Posterior cingulate gyrus (tissue), 11 donors: ENCODE measurements at places on chromosomes 2 and 18.

DNA sequence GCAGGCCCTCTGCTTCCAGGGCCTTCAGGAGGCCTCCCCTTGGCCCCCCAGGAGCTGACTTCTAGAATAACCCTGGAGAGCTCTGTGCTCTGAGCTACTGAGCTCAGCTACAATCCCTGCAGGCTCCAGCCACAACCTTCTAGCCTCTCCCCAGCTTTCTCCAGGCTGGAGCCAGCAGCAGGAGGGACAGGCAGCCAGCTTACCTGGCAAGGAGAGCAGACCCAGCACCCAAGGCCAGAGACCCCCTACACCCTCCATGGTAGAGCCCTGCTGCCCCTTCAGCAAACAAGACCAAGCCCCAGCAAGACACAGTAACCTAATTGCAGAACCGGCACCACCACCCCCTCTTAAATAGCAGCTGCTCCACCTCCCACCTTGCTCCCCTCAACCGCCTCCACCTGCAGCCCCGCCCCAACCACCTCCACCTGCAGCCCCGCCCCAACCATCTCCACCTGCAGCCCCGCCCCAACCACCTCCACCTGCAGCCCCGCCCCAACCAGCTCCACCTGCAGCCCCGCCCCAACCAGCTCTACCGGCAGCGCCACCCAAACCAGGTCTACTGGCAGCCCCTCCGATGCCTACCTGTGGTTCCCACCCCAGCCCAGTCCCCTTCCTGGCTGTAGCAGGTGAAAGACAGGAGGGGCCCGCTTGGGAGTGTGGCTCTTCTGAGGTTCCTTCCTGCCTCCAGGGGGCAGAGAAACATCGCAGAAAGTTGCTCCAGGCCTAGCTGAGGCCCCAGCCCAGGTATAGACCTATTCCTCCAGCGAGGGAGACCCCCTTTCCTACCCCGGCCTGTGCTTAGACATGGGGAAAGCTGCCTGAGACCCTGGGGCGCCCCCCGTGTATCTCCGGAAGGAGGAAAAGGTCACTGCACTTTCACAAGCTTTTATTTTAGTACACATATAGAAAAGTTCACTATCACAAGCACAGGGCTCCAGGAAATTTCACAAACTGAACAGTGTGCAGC lies at the start of gene ASTL:
ASTL (minus strand) TSS at position 324 of the 967 bp plus-strand sequence; CDS start at position 258, 66 bp downstream.
- DNase-seq = peak; percentile 90

DNA sequence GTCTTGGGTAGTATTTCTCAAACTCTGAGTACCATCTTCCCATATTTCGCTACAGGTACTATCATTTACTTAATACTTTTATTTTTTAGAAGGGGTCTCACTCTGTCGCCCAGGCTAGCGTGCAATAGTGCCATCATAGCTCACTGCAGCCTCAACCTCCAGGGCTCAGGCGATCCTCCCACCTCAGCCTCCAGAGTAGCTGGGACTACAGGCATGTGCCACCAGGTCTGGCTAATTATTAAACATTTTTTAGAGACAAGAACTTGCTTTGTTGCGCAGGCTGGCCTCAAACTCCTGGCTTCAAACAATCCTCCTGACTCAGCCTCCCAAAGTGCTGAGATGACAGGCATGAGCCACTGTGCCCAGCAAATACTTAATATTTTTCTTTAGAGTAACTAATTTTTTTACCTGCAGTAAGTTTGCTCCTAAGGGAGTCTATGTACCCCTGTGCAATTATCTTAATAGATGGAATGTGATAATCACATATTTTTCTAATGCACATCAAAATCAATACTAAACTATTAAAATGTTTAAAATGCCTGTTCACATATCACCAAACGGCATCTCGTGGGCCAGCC lies 100.6 kb upstream of the ST3GAL5 start:
- no peak for DNase-seq

GRCh38 chr18:55073834-55074233 lies 114.6 kb upstream of the CCDC68 start:
- DNase-seq = no peak

DNA sequence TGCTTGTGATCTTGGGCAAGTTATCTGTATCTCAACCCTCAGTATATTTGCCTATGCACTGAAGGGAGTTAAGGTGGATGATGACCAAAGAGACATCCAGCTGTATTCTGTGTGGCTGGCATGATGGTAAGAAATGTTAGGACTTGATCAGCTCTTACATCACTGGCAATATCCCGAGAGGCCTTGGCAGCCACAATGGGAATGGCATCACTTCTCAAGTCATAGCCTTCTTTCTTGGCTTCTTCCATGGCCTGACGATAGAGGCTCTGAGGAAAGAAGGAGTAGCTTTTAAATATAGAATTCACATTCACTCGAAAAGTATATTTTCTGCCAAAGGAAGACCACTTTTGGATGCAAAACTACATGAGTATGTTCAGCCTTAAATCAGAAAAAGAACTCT lies 113.5 kb downstream of the NEB start:
- DNase-seq = no peak

GRCh38 chr18:32175265-32175664 lies 14.6 kb upstream of the MEP1B start:
- no peak for DNase-seq

DNA sequence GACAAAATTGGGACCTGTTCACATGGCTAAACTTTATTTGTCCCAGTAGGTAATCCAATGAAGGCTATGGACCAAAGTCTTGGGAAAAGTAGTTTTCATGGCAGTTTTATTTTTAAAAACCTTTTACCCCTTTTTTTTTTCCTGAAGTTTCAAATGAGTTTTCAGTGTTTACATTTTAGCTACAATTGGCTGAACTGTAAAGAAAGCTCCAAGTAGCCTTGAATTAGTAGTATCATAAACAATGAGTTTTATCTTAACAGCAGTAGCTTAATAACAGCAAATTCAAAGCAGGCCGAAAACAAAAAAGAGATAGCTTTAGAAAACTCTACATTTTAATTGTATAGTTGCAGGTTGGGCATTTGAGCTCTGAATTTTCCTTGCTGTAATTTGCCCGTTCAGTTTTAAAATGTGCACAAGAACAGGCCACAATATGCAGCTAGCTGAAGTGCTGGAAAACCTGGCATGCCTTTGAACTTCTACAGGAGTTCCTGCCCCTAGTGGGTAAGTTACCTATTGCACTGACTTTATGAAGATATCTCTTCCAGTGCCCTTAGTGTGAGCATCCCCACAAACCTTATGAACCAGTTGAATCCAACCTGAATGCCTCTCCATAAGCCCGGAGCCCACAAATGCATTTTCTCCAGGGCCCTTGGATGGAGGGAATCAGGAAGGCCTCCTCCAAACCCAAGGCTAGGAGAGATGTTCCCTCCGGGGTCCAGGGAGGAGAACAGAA lies 106.7 kb downstream of the XRCC5 start:
- DNase-seq = no peak

- DNase-seq = no peak
Measured at GRCh38 chr2:42274863-42275262, 86.2 kb downstream of the COX7A2L start.

DNA sequence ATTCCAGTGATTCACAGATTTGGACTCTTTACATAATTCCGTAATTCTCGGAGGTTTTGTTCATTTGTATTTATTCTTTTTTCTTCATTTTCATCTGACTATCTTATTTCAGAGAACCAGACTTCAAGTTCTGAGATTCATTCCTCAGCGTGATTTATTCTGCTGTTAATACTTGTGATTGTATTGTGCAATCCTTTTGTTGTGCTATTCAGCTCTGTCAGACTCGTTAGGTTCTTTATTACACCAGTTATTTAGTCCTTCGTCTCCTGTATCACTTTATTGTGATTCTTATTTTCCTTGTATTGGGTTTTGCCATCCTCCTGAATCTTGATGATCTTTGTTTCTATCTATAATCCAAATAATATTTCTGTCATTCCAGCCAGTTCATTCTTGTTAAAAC lies 529.3 kb upstream of the LRRTM4 start:
- no peak for DNase-seq

GRCh38 chr2:190443778-190444481 lies 35.8 kb downstream of the MFSD6 start:
- DNase-seq = no peak

- DNase-seq = no peak
Measured at GRCh38 chr2:44077942-44078511, 82.2 kb upstream of the LRPPRC start.

DNA sequence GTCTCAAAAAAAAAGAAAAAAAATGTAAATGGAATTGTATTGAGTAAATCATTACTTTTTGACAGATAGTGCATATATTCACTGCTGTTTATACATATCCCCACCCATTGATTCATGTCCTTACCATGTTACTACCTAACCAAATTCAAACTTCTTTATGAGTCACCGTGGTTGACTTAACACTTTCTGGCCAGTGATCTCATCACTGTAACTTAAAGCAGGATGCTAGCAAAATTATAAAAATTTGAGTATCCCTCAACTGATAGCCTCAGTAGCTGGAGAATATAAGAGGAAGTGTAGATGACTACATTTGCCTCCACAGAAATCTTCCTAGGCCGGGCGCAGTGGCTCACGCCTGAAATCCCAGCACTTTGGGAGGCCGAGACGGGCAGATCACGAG lies 13.4 kb downstream of the CNOT9 start:
- no peak for DNase-seq

DNA sequence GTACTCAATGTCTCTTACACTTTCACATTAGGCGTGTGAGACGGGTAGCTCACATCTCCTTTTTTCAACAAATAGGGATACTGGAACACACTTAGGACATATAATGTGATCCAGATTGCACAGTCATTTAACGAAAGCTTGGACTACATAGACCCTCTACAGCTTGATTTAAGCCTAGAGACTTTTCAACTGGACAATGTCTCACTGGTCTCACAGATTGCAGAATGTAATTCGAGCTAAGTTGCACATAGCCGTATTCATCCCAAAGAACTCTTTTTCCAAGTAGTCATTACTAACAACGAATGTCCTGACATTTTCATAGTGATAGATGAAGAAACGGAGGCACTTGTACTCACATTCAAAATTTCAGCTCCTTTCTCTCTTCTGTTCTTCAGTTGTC lies 612.1 kb downstream of the ZEB2 start:
- DNase-seq = no peak

DNA sequence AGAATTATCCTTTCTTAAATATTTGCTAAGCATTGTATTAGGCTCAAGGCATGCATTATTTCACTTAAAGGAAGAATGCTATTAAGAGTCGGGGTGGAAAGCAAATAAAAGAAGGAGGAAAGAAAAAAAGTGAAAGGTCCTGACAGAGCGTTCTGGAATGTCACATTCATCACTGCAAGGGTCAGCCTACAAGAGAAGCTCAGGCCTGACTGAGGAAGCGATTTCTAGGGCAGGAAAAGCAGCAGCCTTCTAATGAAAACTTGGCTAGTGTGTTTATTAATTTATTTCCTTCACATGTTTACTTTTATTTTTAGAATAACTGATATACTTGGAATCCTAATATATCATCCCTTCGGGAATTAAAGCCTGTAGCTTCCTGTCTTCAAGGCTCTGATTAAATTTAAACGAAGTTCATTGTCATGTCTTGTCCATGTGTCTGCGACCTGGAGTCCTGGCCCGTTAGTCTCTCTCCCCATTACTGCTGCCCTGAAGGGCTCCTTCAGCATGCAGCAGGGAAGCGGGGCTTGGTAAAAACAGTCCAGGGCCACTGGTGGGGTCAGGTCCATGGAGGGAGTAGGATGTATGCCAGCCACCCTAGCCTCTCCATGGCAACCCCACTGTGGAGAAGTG lies 119.2 kb upstream of the CCDC68 start:
- DNase-seq = no peak

DNA sequence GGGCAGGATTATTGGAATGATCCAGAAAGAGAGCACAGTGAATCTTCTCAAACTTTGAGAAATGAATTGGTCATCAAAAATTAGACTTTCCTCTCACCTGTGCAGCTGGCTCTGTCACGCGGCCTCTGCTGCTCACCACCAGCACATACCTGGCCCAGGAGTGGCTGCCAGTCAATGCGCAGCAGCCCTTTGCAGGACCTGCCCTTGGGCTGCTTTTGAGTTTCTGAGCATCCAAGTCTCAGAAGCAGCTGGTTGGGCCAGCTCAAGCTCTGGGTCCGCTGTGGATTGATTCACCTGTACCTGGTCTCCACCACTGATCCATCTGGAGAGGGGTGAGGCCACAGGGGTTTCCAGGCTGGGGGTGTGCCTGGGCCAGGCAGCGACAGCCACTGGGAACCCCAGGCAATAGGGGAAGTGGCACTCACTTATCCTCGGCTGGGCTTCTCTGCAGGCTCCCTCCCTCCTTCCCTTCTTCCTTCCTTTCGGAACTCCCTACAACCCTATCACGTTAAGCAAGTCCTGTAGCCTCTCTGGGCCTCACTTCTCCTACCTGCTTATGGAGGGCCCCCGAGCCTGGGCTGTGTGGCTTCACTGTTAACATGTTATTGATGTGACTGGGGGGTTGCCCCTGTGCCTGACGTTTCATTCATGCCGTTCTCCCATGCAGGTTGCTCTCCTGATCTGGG lies 48.1 kb downstream of the SH3BP4 start:
- DNase-seq = no peak

DNA sequence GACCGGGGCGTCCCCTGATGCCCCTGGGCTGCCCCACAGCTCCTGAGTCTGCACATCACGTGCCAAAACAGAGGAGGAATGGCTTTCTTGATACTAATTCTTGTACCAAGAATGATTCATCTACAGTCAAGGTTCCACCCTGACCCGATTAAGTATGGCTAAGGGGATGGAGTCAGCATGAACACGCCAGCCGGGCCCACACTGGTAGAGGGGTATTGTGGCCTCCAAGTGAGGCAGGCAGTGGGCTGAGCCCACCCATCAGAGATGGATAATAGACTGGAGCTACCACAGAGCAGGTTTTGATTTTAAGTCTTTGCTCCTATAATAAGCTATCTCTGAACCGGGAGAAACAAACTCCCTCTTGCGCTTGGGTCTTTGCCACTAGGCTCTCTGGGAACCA lies 17.9 kb upstream of the GNAL start:
- DNase-seq = no peak

DNA sequence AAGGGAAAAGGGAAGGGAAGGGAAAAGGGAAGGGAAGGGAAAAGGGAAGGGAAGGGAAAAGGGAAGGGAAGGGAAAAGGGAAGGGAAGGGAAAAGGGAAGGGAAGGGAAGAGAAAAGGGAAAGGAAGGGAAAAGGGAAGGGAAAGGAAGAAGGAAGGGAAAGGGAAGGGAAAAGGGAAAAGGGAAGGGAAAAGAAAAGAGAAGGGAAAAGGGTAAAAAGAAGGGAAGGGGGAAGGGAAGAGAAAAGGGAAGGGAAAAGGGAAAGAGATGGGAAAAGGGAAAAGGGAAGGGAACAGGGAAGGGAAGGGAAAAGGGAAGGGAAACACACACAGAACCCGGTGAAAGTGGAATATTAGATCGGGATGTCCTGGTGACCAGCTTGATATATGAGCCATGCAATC lies 40.8 kb downstream of the EIPR1 start:
- DNase-seq = no peak

GRCh38 chr2:228731517-228731916 lies 539.6 kb downstream of the PID1 start:
- no peak for DNase-seq

DNA sequence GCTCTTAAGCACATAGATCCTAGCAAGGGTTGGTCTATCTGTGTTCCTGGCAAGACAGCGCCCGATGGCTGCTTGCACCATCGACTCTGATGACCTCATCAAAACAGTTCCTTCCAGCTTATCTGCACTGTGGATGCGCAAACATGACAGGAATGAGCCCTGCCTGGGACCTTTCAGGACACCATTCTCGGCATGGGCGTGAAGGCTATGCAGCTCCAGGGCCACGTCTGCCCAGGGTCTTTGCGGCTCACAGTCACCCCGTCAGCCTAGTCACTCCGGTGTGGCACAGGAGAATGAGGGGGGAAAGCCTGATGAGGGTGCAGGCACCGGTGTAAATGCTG lies 147.8 kb upstream of the TWIST2 start:
- no peak for DNase-seq
